ENCODE measurements at places on chromosomes 5 and 9.

DNA sequence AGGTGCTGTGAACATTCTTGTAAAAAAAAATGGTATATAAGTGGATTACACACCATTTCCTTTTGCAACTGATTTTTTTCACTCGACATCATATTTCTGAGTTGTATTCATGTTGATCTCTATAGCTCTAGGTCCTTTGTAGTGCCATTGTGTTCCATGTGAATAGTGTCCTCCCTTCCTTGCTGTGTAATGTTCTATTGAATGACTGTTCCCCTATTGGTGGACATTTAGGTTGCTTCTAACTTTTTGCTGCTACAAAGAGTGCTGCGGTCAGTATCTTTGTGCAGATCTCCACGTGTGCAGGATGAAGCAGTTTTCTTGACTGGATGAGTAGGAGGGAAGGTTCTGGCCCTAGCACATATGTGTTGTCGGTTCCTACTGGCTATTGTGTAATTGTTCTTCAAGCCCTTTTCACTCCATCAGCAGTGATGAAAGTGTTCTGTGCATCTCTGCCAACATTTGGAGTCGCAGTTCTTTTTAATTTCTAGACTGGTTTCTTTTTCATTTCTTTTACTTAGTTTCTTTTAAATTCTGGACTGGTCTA lies 20.2 kb downstream of the DAB2IP start:
- no peak for DNase-seq

GRCh38 chr9:112705768-112706427 lies 12.0 kb downstream of the INIP start:
- DNase-seq, result no peak

GRCh38 chr9:76534026-76534425 lies 75.0 kb downstream of the GCNT1 start:
- no peak for DNase-seq

DNA sequence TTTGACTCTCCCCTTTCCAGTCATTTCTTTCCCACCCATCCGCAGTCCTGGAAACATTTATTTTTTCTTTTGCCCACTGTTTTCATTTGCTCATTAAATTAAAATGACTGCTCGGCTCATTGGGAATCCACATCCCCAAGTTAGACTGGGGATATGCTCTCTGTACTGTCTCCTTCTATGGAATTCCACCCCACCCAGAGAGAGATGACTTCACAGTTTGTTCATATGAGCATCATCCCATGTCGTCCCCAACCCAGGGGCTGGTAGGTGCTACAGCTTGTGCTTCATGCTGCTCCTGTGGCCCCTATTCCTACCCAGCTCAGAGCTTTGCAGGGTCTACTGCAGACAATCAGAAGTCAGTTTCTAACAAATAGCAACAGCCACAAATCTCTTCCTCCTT lies 16.5 kb upstream of the RARS1 start:
- DNase-seq, result no peak

DNA sequence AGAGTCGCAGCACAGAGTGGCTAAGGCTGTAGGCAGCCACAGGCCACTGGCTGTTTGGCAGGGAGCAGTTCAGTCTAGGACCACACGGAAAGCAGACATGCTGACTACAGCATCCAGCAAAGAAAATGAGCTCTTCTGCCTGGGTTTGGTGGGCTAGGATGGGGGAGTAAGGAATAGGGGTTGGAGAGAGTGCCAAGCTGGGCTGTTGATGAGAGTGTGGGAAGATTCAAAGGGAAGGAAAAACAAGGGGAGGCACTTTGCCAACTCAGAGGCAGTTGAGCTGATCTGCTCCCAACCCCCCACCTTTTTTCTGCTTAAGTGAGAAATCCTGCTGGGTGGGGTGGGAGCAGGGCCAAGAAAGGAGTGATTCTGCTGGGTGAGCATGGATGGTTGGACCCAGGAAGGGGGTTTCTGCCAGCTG lies 35.9 kb downstream of the SVEP1 start:
- DNase-seq, result no peak

- DNase-seq, result no peak
Measured at GRCh38 chr5:149760854-149761187, 30.7 kb downstream of the PPARGC1B start.

DNA sequence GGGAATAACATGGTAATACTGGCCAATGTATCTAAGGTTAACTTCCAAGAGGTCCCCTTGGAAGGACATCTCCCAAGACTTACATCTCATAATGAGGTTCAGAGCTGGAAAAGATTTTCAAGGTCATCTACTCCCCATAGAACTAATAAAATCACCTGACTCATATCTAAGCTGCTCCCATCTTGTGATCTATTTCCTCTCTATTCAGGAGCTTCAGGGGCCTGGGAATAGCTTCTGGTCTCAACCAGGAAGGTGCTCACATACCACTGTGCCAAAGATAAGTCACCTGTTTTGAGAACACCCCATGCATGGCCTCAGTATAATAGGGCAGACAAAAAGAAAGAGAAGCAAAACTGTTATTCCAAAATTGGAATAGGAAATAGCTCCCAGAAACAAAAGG lies 74.2 kb downstream of the OXCT1 start:
- DNase-seq, result no peak

Measured in activated CD4-positive, alpha-beta T cell treated with anti-CD3 and anti-CD28 coated beads, Interleukin-2, amount 50 U/mL, for 1 hour (primary cell).